ENCODE measurements at places on chromosomes 12 and 14. TPM values are rescaled to one million over a fixed set of nuclear protein-coding genes. Genes with fewer than 3 reads are reported as not detected.

The GLTP gene
- polyA plus RNA-seq, result 25.0 TPM

The ASIC1 gene
- 6.9 TPM for polyA plus RNA-seq

DNA sequence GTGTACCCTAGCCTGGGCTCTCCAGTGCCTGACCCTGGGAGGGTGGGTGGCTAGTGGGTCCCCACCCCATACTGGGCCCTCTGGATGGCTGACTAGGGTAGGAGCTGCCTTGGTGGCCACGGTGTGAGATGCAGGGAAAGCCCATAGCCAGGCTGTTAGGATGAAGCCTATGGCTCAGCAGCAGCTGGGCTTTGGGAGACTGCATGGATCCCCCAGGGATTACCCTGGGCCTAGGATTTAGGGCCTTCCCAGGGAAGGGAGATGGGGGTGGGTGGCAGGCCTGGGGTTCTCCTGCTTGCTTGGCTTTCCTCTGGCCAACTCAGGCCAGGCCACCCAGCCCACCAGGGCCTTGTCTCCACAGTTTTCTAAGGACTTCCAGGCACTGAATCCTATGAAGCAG, 6.3 kb downstream of the GSTZ1 start:
- no peak for DNase-seq

The GLI1 gene
- not detected for polyA plus RNA-seq

DNA sequence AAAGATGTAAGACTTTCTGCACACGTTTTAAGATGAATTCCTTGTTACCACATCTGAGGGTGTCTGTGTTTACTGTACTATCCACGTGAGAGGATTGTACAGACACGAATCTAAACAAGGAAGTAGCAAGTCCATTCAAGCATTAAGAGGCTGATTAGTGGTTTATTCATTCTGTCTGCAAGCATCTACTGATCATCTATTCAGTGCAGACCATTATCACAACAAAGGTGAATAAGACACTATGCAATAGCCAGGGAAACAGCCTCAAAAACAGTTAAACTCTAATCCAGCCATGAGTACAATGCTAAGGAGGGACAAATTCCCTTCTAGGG, 111.6 kb upstream of the PZP start:
- no peak for DNase-seq

DNA sequence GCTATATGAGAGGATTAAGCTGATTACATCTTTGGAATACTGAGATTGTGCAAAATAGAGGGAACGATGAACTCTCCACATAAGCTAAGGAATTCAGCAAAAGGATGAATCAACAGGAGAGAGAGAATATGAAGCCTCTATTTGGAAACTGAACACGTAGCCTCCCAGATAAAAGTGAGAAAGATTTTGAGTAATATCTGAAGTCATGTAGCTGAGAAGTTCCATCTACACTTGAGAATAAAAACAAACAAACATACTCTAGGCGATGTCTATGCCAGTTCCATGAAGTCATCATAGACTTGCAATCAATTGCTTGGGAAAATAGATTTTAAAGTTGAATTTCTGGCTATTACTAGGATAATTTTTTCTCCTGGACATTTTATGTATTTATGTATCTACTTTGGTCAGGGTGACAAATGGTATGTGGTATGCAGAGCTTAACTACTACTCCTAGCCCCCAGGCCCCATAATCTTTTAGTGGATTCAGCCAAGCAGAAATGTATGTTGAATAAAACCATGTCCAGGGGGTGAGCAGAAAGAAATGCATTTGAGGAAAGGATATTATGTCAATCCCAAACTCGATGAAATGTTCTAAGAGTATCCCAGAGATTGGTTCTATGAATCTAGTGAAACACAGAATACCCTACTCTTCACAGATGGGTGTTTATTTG, 627.4 kb downstream of the DIO2 start:
- no peak for DNase-seq
